Brain (organoid and tissue), 16 donors: ENCODE measurements at places on chromosomes 3 and 15.
A peak's percentile ranks its signal among the peaks of the same experiment; 100 is the strongest.

DNA sequence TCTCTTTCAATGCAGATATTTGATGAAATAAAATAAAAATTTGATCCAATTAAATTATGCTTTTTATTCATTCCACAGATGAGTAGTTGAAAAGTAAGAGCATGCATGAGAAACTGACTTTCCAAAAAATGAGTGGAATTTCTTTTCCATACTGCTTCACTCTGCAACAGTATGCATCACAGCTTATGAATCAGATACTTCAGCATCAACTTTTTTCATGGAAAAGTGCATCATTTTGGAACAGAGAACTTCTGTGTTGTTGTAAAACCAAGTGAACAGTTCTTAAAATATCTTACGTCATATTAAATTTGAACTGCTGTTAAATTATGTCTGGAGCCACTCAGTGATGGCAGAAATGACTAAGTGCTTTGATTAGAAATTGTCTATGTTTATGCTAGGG lies 16.7 kb upstream of the SLC7A14 start:
- DNase-seq, result no peak

GRCh38 chr3:151537726-151538125 lies 76.9 kb upstream of the IGSF10 start:
- DNase-seq, result no peak

- DNase-seq, result peak; percentile 68
Measured at GRCh38 chr15:72116731-72117485, 1.0 kb downstream of the MYO9A start.

DNA sequence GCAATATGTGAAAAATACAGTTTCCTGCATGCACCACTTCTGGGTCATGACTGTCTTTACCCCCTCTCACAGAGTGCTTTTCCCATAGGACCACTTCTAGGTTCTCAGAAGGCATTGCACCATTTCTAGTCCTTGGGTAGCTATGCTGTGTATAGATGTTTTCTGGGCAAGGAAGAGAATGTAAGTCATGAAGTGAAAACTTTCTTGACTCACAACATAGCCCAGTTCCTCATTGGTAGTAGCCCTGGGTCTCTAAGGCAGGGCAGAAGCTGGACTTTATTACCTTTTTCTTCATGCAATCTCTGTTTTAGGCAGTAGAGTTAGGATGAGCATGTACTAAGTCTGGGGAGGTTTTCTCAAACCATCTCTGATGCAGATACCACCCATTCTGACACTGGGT lies 203.1 kb downstream of the EPHB1 start:
- DNase-seq, result no peak

GRCh38 chr15:36557364-36557763 lies 22.1 kb upstream of the CDIN1 start:
- no peak for DNase-seq

GRCh38 chr3:60920519-60920918 lies 330.7 kb downstream of the FHIT start:
- no peak for DNase-seq

DNA sequence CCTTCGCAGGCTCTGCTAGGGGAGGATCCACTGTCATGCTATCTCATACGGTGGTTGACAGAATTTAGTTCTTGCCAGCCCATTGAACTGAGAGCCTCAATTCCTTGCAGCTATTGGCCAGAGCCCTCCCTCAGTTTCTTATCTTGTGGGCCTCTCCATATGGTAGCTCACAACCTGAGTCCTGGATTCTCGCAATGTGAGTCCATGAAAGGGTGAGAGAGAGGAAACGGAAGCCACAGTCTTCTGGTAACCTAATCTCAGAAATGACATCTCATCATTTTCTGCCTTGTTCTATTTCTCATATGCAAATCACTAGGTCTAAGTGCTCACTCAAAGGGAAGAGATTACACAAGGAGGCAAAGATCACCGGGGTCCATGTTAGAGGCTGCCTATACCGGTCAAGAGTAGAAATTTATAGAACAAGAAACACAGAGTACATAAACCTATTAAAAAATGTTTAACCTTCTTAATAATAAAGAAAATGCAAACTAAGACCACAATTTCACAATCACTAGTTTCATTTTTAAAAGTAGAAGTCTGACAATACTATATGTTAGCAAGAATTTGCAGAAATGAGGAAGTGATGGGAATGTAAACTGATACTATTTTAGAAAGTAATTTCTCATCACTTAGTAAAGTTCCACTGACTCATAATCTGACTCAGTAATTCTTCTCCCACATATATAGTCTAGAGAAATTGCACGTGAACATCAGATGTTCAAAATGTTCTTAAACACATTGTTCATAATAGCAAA lies 378.4 kb upstream of the AGTR1 start:
- no peak for DNase-seq

GRCh38 chr3:14265246-14265962 lies 86.8 kb downstream of the LSM3 start:
- no peak for DNase-seq

GRCh38 chr3:151044706-151045105 lies 40.8 kb upstream of the MED12L start:
- DNase-seq, result no peak

DNA sequence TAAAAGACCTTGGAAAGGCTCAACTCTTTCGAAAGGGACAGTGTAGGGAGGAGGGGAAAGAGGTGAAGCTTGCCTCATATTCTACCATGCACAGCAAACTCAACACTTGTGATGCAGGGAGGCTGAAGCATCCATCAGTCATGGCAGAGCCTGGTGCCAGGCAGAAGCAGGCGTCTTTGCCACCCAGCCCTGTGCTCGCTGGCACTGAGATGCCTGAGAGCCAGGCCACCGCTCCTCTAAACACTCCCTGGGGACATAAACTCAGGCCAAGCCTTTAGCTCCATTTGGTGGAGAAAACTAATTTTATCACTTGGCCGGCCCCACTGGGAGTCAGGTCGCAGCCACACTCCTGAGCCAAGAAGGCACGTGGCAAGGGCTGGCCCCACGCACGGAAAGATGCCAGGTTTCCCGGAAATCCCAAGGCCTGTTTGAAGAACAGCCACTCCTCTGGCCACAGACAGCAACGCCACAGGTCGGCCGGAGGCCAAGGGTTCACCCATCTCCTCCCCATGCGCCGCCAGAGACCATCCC lies 30.7 kb downstream of the XXYLT1 start:
- no peak for DNase-seq

- DNase-seq, result no peak
Measured at GRCh38 chr3:76646921-76647562, 392.9 kb upstream of the ROBO2 start.

DNA sequence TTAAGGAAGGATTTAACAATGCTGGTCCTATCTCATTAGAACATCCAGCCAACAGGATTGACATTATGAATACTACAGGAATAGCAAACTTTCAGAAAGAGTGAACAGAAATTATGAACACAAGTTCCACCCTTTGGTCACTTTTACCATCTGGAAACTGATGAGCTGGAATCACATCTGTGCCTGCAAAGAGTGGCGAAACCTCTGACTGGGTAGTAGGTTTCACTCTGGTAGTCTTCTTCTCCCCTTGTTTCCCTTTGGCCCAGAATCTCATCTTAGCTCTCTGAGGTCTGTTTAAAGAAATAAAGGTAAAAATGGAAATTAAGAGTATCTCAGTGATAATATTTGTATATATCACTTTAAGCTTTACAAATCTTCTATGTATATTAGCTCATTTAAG lies 73.1 kb downstream of the NR2E3 start:
- DNase-seq, result no peak

GRCh38 chr3:66380200-66380932 lies 120.5 kb downstream of the LRIG1 start:
- no peak for DNase-seq

- no peak for DNase-seq
Measured at GRCh38 chr3:98962951-98963350, 61.5 kb upstream of the DCBLD2 start.

- no peak for DNase-seq
Measured at GRCh38 chr3:56753206-56753820, 48.4 kb downstream of the ARHGEF3 start.

DNA sequence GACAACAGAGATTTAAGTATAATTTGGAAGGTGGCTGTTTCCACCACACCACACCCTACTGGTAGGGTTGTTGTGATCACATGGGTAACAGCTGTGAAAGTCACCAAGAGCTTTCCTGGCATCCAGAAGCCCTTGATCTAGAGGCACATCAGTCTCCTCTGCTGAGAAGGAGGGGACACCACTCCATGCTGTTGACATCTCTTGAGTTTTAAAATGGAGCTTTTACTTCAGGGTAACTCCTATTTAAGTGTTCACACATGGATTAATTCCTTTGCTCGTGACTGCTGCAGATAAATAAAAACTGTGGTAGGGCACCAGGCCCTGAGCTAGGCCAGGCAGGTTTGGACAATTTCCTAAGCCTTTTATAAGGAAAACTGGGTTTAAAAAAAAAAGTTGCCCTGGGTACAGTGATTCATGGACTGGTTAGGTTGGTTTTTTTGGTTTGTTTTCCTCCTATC lies 7.5 kb downstream of the EXOSC7 start:
- DNase-seq, result no peak

DNA sequence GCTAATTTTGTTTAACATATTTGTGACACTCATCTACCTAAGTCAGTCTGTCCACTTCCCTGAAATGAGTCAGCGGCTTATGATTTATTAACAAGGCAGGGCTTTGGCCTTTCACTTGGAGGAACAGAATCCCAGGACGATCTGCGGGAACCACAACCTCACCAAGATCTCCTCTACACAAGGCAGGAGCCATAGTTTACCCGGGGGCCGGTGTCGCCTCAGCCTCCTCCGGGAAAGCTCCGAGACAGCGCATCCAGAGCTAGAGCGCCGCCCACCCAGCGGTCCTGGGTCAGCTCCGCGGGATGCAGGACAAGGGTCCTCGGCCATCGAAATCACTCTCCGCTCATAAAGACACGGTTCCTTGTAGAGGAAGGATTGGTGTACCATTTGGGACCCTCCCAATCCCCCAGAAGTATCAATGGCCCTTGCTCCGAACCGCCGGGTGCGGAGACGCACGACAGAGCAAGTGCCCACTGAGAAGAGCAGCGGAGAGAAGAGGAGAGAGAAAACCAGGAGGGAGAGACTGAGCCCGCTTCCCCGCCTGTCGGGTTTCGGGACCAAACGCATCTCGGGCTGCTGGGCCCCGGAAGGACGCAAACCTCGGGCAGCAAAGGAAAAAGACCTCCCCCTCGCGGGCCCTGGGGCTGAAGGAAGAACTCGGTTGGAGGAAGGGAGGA lies 13.1 kb upstream of the ALCAM start:
- peak; percentile 32 for DNase-seq

DNA sequence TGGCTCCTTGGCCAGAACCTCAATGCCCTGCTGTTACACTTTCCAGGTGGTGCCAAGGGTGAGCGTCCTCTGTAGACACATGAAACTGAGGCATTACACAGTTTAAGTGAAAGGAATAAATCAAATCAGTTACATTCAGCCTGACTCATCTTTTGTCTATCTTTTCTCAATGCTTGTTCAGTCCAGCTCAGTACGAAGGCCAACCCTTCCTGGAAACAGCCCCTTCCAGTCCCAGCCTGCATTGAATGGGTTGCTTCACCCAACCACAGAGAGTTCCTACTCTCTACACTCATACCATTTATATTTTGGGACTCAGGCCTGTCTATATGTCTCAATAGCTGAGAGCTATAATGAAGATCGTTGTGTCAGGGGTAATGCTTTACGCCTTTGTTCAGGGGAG lies 363.6 kb downstream of the RORA start:
- no peak for DNase-seq

DNA sequence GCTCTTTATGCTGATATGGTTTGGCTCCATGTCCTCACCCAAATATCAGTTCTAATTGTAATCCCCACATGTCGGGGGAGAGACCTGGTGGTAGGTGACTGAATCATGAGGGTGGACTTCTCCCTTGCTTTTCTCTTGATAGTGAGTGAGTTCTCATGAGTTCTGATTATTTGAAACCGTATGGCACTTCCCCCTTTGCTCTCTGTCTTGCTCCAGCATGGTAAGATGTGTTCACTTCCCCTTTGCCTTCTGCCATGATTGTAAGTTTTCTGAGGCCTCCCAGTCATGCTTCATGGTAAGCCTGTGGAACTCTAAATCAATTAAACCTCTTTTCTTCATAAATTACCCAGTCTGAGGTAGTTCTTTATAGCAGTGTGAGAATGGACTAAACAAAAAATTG lies 107.6 kb downstream of the IMPG2 start:
- no peak for DNase-seq

GRCh38 chr3:36393563-36393962 lies 13.3 kb downstream of the STAC start:
- DNase-seq, result no peak

- peak; percentile 86 for DNase-seq
Measured at GRCh38 chr15:77821188-77821958, 188.7 kb upstream of the LINGO1 start.

DNA sequence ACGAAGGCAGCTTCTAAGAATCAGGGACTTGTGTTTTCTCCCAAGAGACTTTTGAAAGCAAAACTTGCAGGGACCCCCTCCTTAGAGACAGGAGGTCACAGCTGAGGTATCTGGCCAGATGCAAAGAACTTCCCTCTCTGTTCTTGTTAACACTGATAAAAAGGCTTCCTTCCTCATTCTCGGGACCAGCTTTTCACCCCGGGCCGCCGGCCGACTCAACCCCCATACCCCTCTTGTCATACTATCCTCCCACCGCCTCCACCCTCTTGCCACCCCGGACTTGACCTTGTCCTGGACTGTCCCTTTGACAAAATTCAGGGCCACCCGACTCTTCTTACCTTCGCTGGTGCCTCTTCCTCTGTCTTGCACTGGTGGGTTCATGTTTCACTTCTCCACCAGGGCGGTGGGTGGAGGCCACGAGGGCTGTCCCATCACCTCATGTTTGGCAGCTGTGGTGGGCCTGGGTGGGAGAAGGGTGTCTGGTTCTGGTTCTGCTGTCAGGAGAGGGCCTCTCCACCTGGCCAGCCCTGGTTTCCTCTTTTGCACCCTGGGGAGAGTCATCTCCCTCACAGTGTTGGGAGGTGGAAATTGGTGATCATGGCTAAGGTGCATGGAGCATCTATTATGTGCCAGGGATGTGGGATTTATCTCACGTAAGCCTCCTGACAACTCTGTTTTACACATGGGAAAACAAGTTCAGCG lies 32.5 kb downstream of the BHLHE40 start:
- DNase-seq, result no peak

- no peak for DNase-seq
Measured at GRCh38 chr15:87731630-87732029, 524.9 kb downstream of the NTRK3 start.

GRCh38 chr3:172259726-172260248 lies 188.5 kb downstream of the GHSR start:
- DNase-seq, result no peak
